ENCODE measurements at places on chromosomes 5 and 9.

- no peak for DNase-seq
Measured at GRCh38 chr5:27814983-27815382, 776.6 kb upstream of the CDH9 start.

- no peak for DNase-seq
Measured at GRCh38 chr5:125928663-125929062, 494.5 kb upstream of the GRAMD2B start.

- DNase-seq, result no peak
Measured at GRCh38 chr9:38057416-38058195, 11.4 kb downstream of the SHB start.

DNA sequence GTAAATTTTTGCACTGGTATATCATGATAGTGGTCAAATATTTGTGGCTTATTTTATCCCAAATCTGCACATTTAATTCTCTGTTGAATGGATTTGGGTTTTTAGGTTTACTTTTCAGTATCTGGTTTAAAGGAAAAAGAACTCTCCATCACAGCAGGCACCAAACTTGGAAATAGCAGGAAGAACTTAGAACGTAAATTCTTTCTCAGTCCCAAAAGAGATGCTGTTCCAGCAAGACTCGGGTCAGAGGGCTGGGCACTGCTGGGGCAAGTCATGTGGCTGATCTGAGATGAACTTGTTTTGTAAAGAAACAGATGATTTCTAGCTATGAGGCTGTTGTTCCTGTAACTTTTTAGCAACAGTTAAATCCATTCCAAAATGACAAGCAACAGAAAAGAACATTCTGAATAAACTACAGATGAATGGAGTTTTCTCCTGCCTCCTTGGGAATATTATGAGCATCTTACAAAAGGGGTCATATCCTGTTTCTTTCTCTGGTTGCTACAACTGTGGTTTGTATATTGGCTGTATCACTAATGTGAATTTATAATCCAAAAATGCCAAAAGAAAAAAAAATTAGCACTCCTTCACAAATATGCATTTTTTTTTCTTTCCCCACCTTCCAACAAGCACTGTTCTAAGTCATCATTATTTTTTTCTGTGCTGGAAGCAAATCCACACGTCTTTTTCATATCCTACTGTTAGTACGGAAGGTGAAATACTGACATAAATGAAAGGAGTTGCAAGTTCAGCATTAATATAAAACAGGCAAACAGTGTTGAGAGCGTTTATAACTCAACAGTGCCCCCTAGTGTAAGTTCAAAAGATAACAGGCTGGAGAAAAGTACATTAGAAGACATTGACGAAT is 31.1 kb downstream of the OR2K2 start:
- DNase-seq, result no peak

DNA sequence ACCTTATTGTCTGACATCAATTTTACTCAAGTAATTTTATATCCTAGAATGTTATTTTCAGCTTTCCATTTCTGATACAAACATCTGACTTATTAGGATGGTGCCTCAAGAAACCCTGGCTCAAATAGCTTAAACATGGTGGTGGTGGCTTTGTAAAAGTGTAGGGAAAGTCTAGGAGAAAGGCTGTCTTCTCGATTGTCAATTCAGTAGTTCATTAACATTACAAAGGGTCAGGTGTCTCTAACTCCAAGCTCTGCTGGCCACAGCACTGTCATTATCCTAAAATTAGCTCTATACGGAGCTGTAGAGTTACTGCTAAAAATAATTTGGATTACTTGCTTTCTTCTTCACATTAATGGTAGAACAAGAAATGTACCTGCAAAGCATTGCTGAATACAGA is 1360.1 kb upstream of the CDH6 start:
- DNase-seq, result no peak

DNA sequence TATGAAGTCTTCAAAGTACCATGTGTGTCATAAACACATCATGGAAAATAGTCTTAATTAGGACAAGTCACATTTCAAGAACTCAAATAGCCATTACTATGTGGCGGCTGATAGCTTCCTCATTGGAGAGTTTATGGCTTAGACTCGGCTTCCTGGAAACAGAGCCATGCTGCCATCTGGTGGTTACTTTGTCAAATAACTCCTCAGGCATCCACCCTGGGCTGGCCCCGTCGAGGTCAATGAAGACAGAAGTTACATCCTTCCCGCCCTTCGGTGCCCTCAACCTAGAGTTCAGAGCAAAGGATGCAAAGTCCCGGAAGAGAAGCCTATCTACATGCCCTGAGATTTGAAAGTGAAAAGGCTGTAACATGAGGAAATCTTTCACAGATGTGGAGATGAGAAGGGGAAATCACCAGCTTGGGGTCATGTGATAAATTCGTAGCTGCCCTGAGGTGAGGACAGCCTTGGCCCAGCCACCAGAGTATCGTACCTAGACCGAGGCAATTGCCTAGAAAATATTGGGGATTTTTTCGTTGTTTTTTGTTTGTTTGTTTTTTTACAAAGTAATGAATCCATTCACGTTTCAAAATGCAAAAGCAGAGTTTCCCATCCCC is 45.5 kb upstream of the ZNF169 start:
- peak; percentile 62 for DNase-seq

DNA sequence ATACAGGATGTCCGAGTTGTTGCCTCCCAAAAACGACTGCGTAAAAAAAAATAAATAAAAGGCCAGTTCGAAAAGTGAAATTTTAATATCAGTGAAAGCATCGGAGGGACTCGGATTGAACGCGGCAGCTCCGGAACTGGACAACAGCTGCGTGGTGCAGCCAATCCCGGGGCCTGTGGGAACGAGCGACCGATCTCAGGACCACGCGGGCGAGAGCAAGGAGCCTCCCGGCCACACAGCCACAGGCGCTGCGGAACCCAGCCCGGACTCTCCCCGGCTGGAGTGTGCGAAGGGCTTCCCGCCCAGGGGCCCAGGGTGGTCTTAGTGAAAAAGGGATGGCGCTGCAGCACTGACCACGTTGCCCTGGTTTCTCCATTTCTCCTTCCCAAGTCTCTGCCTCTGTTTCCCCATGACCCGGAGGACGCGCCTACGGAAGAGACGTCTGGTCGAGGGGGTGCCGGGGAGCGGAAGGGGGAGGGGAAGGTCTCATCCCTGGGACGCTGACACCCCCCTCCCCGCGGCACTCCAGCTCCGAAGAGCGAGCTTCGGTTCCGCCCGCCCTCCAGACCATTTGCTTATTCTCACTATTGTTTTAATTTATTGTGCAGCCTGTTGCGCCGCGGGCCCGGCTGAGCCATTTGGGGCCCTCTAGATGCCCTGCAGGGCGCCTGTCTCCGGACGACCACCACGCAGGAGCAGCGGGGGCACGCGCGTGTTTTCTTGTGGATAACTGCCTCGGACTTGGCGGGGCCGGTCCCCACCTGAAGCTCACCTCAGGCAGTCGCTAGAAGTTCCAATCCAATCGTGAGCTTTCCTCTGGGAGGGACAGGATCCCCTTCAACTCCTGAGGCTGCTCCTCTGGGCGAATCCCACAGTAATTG is 303.0 kb downstream of the PARP8 start:
- DNase-seq, result no peak

- DNase-seq, result no peak
Measured at GRCh38 chr5:165780901-165781300, 2275.5 kb downstream of the MAT2B start.

DNA sequence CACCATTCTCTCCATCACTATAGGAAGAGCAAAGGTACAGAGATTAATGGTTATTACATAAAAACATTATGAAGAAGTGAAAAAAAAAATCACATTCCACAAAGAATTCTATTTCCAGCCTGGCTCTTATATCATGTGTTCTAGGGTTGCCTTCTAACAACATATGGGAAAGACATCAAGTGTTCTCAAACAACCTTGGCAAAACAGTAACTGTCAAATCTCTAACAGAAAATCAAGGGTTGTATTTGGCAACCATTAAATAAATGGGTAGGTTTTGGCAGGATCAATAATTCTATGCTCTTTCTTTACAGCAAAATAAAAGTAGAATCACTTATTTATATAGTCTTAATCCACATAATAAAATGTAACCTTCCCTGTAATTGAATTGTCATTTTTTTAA is 728.9 kb downstream of the MAT2B start:
- no peak for DNase-seq

GRCh38 chr5:123398058-123398733 is 25.0 kb downstream of the CEP120 start:
- DNase-seq, result no peak

DNA sequence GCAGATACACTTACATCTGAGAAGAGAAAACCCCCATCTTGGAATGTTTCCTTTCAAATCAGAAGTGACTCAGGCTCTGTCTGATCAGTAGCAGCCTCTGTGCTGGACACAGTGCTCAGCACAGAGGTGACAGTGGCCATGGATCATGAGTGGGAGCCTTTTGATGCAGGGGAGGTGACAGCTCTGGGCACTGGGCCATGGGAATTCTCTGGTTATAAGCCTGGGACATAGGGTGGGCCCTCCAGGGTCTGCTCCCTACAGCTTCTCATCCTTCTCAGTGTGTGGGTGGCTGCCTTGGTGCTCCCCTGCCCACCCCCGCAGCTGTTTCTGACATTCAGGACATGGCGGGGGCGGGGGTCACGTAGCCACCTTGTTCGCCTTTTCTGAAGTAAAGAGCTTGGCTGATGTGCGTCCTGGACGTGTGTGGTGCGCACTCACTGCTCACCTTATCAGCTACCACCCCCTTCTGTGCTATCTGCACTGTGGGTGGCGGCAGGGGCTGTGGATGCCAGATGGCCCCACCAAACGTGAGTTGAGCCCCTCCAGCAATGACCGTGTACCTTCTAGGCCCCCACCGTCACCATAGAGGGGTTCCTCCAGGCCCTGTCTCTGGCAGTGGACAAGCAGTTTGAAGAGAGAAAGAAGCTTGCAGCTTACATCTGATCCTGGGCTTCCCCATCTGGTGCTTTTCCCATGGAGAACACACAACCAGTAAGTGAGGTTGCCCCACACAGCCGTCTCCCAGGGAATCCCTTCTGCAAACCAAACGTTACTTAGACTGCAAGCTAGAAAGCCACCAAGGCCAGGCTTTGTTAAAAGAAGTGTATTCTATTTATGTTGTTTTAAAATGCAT is 24.0 kb downstream of the TRIP13 start:
- no peak for DNase-seq

- peak; percentile 50 for DNase-seq
Measured at GRCh38 chr5:98927989-98928872, 576 bp downstream of the CHD1 start.

GRCh38 chr5:161410640-161411039 is 135.9 kb downstream of the GABRB2 start:
- no peak for DNase-seq

- no peak for DNase-seq
Measured at GRCh38 chr5:95619096-95619495, 791 bp upstream of the GPR150 start.

GRCh38 chr5:15074651-15075050 is 203.1 kb upstream of the ANKH start:
- DNase-seq, result no peak

GRCh38 chr5:18113721-18114120 is 479.5 kb downstream of the TAF11L14 start:
- no peak for DNase-seq

GRCh38 chr9:122218935-122219855 is 9.6 kb downstream of the LHX6 start:
- no peak for DNase-seq

- no peak for DNase-seq
Measured at GRCh38 chr5:40220260-40220659, 459.5 kb upstream of the PTGER4 start.

GRCh38 chr5:13350767-13351166 is 593.7 kb downstream of the DNAH5 start:
- DNase-seq, result no peak

- DNase-seq, result no peak
Measured at GRCh38 chr5:68405784-68406743, 190.5 kb downstream of the PIK3R1 start.

DNA sequence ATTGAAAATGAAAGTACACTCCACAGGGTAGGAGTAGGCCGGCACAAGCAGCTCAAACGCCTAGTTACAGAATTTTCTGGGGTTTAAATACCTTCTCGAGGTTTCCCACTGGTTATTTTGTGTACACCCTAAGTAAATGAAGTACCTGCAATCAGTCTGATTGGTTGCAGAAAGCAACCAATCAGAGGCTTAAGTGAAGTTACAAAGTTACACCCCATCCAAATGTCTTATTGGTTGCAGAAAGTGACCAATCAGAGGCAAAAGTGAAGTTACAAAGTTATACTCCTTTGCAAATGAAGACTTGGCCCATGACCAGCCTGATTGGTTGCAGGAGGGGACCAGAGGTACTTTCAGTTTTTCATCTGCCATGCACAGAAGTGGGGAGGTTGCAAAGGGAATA is 33.2 kb upstream of the ERAP2 start:
- no peak for DNase-seq

- DNase-seq, result no peak
Measured at GRCh38 chr5:166281433-166281832, 2010.0 kb upstream of the WWC1 start.

GRCh38 chr9:18692962-18693361 is 219.0 kb downstream of the ADAMTSL1 start:
- DNase-seq, result no peak

DNA sequence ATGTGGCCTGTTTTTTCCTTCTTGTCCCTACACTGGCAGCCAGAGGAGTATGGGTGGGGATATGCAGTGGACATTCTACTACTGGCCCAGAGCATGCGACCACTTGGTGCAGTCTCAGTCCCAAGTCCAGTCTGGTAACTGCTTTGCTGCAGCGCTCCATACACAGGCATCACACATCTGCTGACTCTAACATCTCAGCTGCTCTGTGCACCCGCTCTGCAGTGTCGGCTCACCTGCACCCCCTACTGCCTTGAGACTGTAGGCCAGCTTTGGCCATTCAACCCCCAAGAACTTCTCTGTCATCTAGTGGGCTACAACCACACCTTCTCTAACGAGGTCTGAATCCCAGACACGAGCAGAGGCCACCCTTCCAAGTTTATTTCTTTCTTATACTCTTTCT is 46.4 kb upstream of the SLCO6A1 start:
- DNase-seq, result peak; percentile 3

DNA sequence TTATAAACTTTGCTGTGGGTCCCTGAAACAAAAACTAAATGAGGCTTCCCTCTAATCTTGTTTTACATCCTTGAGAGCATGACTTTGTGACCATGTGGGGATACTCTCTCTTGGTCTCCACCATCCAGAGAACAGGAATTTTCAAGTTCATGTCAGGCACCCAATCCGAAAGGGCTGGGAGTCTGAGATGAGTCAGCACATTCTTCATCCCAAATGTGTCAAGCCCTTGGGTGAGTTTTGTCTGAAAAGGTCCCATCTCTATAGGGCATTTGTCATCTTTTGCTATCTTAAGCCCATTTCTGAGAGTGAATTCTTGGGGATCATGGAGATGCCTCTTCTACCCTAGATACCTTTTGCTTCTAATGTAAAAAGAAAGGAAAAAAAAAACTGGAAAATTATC is 26.9 kb upstream of the RAPGEF6 start:
- DNase-seq, result no peak

DNA sequence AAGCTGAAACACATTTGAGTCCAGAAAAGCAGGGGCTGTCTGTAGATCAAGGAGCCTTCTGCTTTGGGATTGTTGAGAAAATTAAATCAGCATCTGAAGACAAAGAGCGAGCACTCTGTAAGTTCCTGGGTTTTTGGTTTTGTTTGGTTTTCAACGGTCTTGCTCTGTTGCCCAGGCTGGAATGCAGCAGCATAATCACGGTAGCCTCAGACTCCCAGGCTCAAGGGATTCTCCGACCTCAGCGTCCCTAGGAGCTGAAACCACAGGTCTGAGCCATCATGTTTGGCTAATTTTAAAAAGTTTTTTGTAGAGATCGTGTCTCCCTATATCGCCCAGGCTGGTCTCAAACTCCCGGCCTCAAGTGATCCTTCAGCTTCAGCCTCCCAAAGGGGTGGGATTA is 266.5 kb upstream of the ADAMTS16 start:
- no peak for DNase-seq
